Skeletal muscle tissue (tissue), 5 donors: ENCODE measurements at places on chromosomes 5 and 9. TPM values are rescaled to one million over a fixed set of nuclear protein-coding genes. Genes with fewer than 3 reads are reported as not detected.

NTNG2 gene
- total RNA-seq = under 0.01 TPM

SNCB gene
- not detected for total RNA-seq

CEMIP2 gene
- 39.7 TPM for total RNA-seq

IFNA21 gene
- not detected for total RNA-seq

CDH18 gene
- total RNA-seq = 12.0 TPM

AHRR gene
- 1.0 TPM for total RNA-seq

PMPCA gene
- total RNA-seq = 30.3 TPM

PRRC1 gene
- total RNA-seq = 34.4 TPM

ANP32B gene
- total RNA-seq = 18.8 TPM

ENTREP1 gene
- total RNA-seq = 15.1 TPM

CER1 gene
- not detected for total RNA-seq

LURAP1L gene
- 14.1 TPM for total RNA-seq

PCDHB13 gene
- 1.6 TPM for total RNA-seq

C9orf153 gene
- total RNA-seq = 1.6 TPM

SPINK6 gene
- total RNA-seq = not detected

MPDZ gene
- 40.2 TPM for total RNA-seq

PTPRD gene
- 75.7 TPM for total RNA-seq

NLN gene
- total RNA-seq = 18.8 TPM

IFNE gene
- total RNA-seq = not detected

BAAT gene
- 0.52 TPM for total RNA-seq

PCDHA9 gene
- total RNA-seq = 0.52 TPM

FAM78A gene
- 14.6 TPM for total RNA-seq

RMND5B gene
- total RNA-seq = 29.2 TPM

CTXN3 gene
- 1.0 TPM for total RNA-seq

CEL gene
- not detected for total RNA-seq

CNTFR gene
- 3.1 TPM for total RNA-seq

PDCD1LG2 gene
- 3.7 TPM for total RNA-seq

IL33 gene
- 14.6 TPM for total RNA-seq

ERAP2 gene
- total RNA-seq = 20.9 TPM

ARID3C gene
- not detected for total RNA-seq

RNF183 gene
- not detected for total RNA-seq

INSL6 gene
- not detected for total RNA-seq

TXNDC8 gene
- not detected for total RNA-seq

MEF2C gene
- total RNA-seq = 464 TPM

ANKHD1 gene
- 85.1 TPM for total RNA-seq

C9orf50 gene
- total RNA-seq = not detected

TMOD1 gene
- total RNA-seq = 45.9 TPM

ITGA2 gene
- total RNA-seq = 15.7 TPM

GPX8 gene
- total RNA-seq = 23.5 TPM

BARHL1 gene
- not detected for total RNA-seq

RLN2 gene
- total RNA-seq = not detected

ZNF484 gene
- 13.6 TPM for total RNA-seq

ANKRD31 gene
- total RNA-seq = under 0.01 TPM

TUBB4B gene
- 97.1 TPM for total RNA-seq

FCN1 gene
- 5.2 TPM for total RNA-seq

PTPN3 gene
- 7.8 TPM for total RNA-seq

WNK2 gene
- total RNA-seq = 4.7 TPM

PTGDS gene
- 4.2 TPM for total RNA-seq

FRRS1L gene
- 1.0 TPM for total RNA-seq

PRELID2 gene
- total RNA-seq = 59.5 TPM
